ENCODE measurements at places on chromosomes 7 and 10.

DNA sequence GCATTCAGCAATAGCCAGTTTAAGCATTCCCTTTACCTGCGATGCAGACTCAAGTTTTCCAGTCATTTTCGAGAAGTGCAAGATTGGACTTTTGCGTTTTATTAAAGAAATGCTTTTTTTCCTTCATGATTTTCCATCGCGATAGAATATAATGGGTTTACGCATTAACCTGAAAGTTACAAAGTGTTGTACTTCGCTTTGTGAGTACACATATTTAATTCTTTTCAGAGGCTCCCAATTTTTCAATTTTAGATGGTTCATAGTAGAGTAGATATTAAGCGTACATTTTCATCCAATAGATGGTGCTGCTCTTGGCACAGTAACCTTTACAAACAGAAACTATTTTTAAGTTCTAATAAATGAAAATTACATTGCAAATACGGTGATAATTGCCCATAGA, 1.3 kb downstream of the PTPRZ1 start:
- no peak for DNase-seq

DNA sequence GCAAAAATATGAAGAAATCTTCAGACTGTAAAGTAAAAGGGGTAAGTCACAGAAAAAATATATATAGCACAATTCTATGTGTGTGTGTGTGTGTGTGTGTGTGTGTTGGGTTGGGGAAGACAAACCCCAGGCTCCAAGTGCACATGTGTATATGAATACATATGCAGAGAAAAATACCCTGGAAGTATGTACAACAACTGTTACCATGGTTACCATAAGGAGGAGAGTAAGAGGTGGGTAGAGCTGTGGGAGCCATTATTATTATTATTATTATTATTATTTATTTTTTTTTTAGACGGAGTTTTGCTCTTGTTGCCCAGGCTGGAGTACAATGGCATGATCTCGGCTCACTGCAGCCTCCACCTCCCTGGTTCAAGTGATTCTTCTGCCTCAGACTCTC, 23.7 kb upstream of the TRIM24 start:
- DNase-seq, result no peak

- no peak for DNase-seq
These were observed 50.5 kb upstream of the PRSS58 start for GRCh38 chr7:142308326-142308725.

- peak; percentile 35 for DNase-seq
These were observed 712.0 kb downstream of the INHBA start for GRCh38 chr7:40990841-40991240.

- DNase-seq, result no peak
These were observed 12.2 kb downstream of the LZTS2 start for GRCh38 chr10:101011517-101012423.
